ENCODE measurements at places on chromosomes 7 and 10.

DNA sequence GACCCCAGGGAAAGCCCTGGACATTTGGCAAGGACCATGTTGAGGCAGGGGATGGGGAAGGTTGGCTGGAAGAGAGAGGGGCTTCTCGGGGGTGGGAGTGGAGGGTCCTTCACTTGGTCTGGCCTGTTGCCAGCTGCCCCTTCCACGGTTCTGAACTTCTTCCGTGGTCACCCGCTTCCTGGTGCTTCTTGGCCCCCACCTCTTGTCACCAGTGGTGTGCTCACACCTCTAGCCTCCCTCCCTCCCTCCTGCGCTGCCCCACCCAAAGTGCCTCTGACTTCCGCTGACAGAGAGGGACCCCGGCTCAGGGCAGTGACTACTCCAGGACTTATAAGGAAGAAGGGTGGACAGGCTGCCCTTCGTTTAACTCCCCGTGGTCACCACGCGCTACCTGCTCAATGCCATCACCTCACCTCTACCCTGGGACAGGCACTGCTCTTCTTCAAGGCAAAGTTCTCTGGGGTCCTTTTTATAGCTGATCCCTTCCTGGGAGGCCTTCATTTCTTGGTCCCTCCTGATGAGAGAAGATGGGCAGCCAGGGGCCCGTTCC, at the start of gene MUC12:
MUC12 (plus strand) TSS at position 500 of the 550 bp plus-strand sequence. CDS start 58 bp downstream, outside the sequence.
- no peaks in the 10 kb centered on the region for H3K36me3 ChIP-seq
- peaks cover 35% of the 10 kb centered on the region for H3K27me3 ChIP-seq
- H3K27ac ChIP-seq, result no peak within 1 kb of the TSS
- H3K4me3 ChIP-seq, result no peak within 1 kb of the TSS

DNA sequence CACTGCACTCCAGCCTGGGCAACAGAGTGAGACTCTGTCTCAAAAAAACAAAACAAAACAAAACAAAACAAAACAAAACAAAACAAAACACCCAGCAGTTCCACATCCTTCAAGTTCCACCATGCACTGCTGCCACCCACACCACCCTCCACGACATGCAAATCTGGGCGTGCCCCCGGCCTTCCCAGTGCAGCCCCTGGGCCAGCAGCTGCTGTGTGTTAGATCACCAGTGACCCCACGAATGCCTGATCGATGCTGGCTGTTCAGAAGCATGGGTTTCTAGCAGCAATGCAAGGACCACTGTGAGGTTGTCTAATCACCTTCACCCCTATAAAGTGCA, 36.3 kb downstream of the ELFN1 start:
- DNase-seq, result no peak
- H3K27ac ChIP-seq, result no peak overlapping the region
- H3K4me3 ChIP-seq, result no peak overlapping the region
- no peaks in the 10 kb centered on the region for H3K36me3 ChIP-seq

GRCh38 chr7:72078301-72078700, 333.8 kb downstream of the CALN1 start:
- H3K27me3 ChIP-seq, result no peaks in the 10 kb centered on the region
- H3K27ac ChIP-seq, result no peak overlapping the region
- no peak overlapping the region for H3K4me3 ChIP-seq
- H3K36me3 ChIP-seq, result no peaks in the 10 kb centered on the region
- H3K4me1 ChIP-seq, result no peaks in the 10 kb centered on the region

- DNase-seq, result no peak
- H3K36me3 ChIP-seq, result no peaks in the 10 kb centered on the region
- no peaks in the 10 kb centered on the region for H3K4me1 ChIP-seq
- H3K27ac ChIP-seq, result no peak overlapping the region
- no peaks in the 10 kb centered on the region for H3K27me3 ChIP-seq
Observed at GRCh38 chr7:13988065-13988464, 1.4 kb downstream of the ETV1 start.

GRCh38 chr10:109317746-109318366, 605.5 kb downstream of the XPNPEP1 start:
- H3K36me3 ChIP-seq, result no peaks in the 10 kb centered on the region
- H3K27ac ChIP-seq, result no peak overlapping the region
- H3K27me3 ChIP-seq, result no peaks in the 10 kb centered on the region
- no peak overlapping the region for H3K4me3 ChIP-seq

DNA sequence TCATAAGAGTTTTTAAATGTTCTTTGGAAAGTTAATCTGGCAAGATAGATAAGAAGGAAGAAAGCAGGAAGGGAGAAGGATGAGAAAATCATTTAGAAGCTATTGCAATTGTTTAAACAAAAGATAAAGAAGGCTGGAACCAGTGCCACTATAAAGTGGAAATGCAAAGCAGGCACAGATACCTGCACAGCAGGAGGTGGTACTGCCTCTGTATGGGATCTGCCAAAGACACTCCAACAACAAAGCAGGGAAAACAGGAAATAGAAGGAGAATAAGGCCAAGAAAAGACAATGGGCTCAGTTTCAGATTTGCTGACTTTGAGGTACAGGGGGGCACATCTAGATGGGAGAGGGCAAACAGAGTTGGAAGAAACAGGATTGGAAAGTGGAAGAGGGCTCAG, 138.6 kb downstream of the PPP1R17 start:
- H3K27ac ChIP-seq, result no peak overlapping the region
- no peaks in the 10 kb centered on the region for H3K36me3 ChIP-seq
- H3K27me3 ChIP-seq, result no peaks in the 10 kb centered on the region
- no peaks in the 10 kb centered on the region for H3K4me1 ChIP-seq

GRCh38 chr10:120188950-120189349, 268.1 kb upstream of the PLPP4 start:
- no peak for DNase-seq
- H3K4me1 ChIP-seq, result no peaks in the 10 kb centered on the region
- no peak overlapping the region for H3K4me3 ChIP-seq
- H3K36me3 ChIP-seq, result no peaks in the 10 kb centered on the region
- no peaks in the 10 kb centered on the region for H3K27me3 ChIP-seq

DNA sequence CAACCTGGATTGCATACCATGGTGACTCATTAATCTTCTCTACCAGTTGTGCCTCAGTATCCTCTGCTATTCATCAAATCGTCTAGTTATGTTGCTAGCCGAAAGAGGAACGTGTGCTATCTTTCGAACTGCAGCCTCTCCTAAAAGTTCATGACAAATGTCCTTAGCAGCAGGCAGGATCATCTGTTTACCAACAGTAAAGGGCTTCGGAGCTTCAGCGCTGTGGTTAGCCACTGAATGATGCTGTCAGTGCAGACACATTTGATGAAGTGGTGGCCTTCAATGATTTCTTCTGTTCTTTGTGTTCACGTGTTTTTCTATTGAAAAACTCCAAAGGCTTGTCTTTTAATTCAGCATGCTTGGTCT, 68.8 kb downstream of the CSTF2T start:
- H3K27ac ChIP-seq, result no peak overlapping the region
- no peak overlapping the region for H3K4me3 ChIP-seq
- H3K4me1 ChIP-seq, result no peaks in the 10 kb centered on the region
- no peaks in the 10 kb centered on the region for H3K27me3 ChIP-seq
- DNase-seq, result no peak
- H3K36me3 ChIP-seq, result no peaks in the 10 kb centered on the region

DNA sequence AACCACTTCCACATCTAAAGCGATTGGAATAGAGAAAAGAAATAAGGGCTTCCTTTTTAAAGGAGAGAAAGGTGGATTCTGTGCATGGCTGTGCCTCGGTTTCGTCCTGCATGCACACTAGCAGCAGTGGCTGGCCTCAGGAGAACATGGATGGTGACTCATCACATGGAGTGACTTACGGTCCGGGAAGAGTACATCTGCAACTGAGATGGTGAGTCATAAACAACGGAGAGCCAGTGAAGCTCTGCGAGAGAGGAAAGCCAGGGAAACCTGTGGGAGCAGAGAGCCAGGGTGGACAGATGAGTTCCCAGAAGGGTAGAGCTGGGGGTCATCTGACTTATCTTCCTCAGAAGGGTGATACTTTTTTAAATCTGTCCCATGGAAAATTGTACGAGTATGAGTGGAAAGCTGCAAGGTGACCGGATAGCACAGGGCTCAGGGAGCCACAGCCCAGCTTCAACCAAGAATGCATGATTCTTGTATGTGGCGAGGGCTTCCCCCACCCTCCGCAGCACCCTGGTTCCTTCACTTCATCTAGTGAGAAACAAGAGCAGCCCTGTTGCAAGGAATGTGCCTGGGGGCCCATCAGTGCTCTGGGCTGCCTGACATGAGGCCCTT, 259.1 kb downstream of the KLF6 start:
- DNase-seq, result no peak
- peaks cover 25% of the 10 kb centered on the region for H3K27me3 ChIP-seq
- no peaks in the 10 kb centered on the region for H3K4me1 ChIP-seq
- H3K27ac ChIP-seq, result no peak overlapping the region
- H3K36me3 ChIP-seq, result no peaks in the 10 kb centered on the region
- no peak overlapping the region for H3K4me3 ChIP-seq

DNA sequence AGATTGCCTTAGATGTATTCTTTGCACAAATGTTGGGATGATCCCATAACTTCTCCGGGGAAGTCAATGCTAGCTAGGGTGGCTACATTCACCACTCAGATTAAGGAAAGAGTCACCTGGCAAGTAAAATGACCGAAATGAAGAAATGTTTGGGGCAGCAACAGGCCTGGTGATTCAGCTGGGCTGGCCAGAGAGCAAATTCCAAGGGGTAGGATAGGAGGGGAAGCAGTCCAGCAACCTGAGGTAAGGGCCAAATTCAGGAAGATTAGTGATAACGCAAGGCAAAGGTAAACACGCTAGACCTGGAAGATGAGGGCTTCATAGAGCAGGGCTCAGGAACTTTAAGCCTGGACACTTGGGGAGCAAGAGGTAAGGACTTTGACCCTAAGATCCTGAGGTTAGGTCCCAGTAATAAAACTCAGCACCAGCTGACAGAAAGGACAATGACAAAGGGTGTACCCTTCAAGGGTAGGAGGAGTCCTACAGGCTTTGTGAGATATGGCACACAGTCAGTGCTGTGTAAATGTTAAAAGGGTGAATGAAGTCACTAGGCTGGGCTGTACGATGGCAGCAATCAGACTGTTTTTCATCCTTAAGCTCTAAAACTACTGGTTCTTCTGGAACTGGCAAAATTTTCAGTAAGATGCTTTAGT, 22.7 kb upstream of the SMNDC1 start:
- no peak overlapping the region for H3K27ac ChIP-seq
- no peaks in the 10 kb centered on the region for H3K27me3 ChIP-seq
- no peak for DNase-seq
- H3K4me1 ChIP-seq, result peaks cover 12% of the 10 kb centered on the region
- peaks cover 11% of the 10 kb centered on the region for H3K36me3 ChIP-seq

- no peaks in the 10 kb centered on the region for H3K4me1 ChIP-seq
- no peak for DNase-seq
- no peak overlapping the region for H3K4me3 ChIP-seq
- peaks cover 4% of the 10 kb centered on the region for H3K27me3 ChIP-seq
Observed at GRCh38 chr10:109964318-109964717, 41.0 kb upstream of the XPNPEP1 start.

DNA sequence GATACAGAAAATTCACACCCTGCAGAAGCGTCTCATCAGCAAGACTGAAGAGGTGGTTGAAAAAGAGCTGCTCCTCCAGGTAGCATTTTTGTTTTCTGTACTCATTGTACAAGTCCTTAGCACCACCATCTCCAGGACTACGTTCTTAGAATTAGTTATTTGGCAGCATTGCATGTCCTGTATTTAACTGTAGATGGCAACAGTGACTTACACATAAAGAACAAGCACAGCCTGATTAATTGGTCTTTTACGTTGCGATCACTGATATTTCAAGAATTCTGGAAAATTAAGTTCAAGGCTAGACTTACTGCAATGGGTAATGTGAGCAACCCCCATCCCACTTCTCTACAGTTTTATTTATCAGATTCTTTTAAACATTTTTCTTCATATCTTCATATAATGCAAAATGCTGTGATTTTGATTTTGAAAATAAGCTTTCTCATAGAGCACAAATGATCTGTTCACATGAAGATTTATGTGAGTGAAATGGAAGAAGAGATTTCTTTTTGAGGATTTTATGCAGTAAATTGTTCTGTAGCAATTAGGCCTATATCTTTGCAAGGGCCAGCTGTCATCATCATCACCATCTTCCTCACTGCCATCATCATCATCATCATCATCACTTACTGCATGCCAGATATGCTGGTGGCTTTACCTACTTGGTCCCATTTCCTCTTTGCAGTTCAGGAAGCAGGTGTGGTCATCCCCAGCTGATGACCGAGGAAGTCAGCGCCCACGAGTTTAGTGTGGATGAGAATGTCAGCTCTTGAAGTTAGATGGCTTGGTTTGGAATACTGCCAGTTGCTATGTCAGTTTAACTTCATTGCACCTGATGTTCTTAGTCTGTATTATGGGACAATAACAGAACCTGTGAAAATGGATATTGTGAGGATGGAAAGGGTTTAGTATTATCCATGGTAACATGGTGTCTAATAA, 53.4 kb downstream of the CFAP58 start:
- no peak for DNase-seq
- H3K27me3 ChIP-seq, result peaks cover 25% of the 10 kb centered on the region
- no peaks in the 10 kb centered on the region for H3K36me3 ChIP-seq

DNA sequence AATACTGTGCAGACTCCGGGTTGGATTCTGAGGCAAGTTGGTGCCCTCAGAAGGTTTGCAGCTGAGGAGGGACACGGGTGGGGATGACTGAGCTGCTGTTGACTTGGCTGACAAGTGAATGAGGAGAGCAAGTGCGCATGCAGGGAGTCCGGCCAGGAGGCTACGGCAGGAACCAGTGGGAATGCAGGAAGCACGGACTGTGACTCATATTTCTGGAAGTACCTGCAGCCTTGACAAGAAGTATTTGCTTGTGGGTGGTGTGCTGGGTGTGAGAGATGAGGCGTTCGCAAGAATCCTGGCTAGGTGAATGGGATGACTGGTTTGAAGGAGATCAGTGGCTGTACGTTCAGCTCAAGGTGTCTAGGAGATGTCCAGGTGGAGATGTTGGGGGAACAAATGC, 30.8 kb upstream of the FXYD4 start:
- peaks cover 16% of the 10 kb centered on the region for H3K27me3 ChIP-seq
- no peak for DNase-seq
- H3K36me3 ChIP-seq, result no peaks in the 10 kb centered on the region
- no peak overlapping the region for H3K4me3 ChIP-seq
- H3K27ac ChIP-seq, result no peak overlapping the region
- H3K4me1 ChIP-seq, result peaks cover 21% of the 10 kb centered on the region

GRCh38 chr7:137717045-137717444, 129.7 kb downstream of the DGKI start:
- H3K36me3 ChIP-seq, result no peaks in the 10 kb centered on the region
- no peak overlapping the region for H3K4me3 ChIP-seq
- no peaks in the 10 kb centered on the region for H3K4me1 ChIP-seq
- no peak overlapping the region for H3K27ac ChIP-seq
- no peak for DNase-seq

DNA sequence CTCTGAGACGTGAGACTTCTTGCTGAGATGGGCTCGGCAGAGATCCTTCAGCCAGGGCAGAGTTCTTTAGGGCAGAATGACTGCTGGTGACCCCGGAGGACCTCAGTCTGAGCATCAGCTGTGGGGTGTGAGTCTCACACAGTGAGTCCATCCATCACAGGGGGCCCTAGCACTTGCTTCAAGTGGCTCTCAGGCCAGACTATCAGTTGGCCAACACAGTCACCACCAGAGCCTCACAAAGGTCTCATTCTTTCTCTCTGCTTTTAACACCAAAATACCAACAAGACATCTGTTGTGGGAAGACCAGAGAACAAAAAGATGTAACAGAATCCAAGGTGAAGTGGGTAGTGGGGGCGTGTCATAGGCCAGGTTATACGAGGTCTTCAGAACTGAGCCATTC, 345.6 kb upstream of the NRP1 start:
- no peak overlapping the region for H3K27ac ChIP-seq
- no peaks in the 10 kb centered on the region for H3K27me3 ChIP-seq
- no peak overlapping the region for H3K4me3 ChIP-seq
- no peak for DNase-seq
- H3K36me3 ChIP-seq, result no peaks in the 10 kb centered on the region

Data from T-helper 2 cell treated with Interferon-gamma antibody and Interleukin-4, amounts not matched to agents 5 μg/mL and 100 μg/mL, for 36 hours (primary cell).